ENCODE measurements at places on chromosomes 5 and 9.

- DNase-seq: no peak
Measured at GRCh38 chr9:77569335-77569734, 78.8 kb downstream of the GNA14 start.

DNA sequence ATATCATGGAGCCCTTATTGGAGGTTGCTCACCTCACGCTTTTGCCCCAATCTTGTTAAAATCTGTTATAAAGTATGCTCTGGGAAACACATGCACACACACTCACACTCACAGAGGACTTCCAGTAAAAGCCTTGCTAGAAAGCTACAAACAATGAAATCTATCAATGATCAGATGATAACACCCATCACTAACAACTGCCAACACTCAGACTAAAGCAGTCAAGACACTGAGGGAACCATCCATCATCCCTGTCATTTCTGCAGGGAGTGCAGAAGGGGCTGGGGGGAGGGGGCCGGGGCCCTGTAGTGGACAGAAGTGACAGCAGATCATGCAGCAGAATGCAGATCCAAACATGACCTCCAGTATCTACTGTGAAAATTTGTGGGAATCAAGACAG lies 179.1 kb downstream of the AOPEP start:
- DNase-seq: no peak

DNA sequence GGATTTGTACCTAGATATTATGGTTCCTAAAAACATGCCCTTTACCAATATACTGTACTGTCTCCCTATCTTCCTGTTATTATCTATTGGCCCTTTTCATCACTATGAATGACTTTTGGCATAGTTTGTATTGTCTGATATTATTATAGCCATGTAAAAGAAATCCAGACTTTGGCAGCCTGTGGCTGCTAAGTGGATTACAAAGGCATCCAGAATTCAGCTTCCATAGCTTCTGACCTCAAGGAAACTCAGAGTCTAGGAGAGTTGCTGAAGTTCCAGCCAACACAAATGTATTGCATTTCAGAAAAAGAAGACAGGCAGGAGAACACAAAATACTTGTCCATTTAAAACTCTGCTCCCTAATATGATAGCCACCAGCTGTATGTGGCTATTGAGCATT lies 319.2 kb upstream of the MPDZ start:
- no peak for DNase-seq

DNA sequence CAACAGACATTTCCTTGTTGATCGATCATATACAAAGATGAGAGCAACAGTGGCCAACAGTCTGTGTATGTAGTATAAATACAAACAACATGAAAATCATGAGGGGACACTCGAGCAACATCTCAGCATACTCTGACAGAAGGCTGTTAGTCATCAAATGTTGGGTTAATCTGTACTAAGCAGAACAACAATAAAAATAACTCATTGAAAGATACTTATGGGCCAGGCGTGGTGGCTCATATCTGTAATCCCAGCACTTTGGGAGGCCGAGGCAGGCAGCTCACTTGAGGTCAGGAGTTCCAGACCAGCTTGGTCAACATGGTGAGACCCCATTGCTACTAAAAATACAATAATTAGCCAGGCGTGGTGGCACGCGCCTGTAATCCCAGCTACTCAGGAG lies 67.3 kb downstream of the SCAI start:
- no peak for DNase-seq

DNA sequence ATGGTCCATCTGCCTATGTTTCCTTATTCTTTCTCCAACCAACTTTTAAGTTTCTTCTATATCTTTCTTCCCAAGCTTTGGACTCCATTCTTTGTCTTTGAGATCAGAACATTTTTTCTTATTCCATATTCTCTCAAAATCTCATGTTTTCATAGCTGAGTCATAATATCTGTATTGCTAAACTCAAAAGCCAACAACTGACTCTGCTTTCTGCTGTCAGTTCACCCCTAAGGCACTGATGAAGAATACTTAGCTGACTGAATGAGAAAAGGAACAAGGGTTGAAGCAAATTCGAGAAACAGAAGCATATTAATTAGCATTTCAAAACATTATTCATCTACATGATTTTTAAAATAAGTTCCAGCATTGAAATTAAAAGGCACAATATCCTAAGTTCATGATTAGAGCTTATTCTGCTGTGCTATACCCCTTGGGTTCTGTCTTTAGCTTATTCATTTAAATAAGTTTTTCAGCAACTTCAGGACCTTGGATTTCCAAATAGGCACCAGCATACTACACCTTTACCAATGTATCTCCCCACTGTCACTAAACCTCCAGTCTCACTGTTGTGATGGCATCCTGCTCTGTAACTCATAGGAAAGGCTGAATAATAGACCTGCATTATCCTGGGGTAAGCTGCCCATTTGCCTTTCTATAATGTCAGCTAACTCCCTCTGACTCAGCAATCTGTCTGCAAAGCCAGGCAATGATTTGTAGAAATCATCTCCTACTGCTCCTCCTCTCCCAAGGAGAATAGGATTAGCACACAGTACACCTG lies 49.9 kb upstream of the C5orf46 start:
- no peak for DNase-seq

- DNase-seq: peak; percentile 2
Measured at GRCh38 chr5:94908889-94909480, 290.5 kb downstream of the SLF1 start.

- no peak for DNase-seq
Measured at GRCh38 chr5:140399979-140400729, 1.5 kb upstream of the ANKHD1 start.

DNA sequence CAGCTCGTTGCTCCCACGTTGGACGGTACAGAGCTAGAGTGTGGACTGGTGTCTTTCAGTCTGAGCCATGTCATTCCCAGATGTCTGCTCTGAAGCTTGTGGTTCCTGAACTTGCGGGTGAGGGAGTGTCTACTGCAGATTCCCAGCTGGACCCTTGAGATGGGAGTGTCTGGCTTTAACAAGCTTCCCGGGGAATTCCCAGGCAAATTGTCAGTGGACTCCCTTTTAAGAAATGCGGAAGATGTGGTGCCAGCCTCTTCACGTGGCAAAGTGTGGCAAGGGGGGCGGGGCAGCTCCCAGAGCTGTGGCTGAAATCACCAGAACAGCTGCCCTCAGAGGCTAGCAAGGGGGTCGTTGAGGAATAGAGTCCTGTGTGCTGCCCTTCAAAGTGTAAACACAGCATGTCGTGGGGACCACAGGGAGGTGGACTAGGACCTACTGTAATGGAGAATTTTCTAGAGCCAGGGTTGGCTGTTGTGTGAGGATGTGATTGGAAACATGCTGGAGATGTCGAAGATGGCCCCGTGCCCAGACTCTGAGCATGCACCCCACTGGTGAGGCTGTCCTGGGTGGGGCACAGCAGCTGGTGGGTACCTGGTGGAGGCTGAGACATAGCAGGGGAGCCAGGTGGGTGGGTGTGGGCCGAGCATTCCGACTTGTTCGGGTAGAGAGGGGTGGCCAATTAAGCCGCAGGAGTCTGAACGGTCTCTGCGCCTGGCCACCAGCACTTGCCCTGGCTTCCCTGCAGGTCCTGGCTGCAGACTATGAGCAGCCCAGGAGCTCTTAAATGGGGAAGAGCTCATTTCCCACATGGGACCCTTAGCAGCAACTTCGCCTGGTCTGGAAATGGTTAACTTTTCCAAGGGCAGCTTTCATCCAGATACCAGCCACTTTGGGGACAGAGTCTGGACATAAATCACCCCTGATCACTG lies 37.4 kb downstream of the PRRX2 start:
- DNase-seq: no peak

- no peak for DNase-seq
Measured at GRCh38 chr9:116596646-116597045, 90.5 kb upstream of the TRIM32 start.

DNA sequence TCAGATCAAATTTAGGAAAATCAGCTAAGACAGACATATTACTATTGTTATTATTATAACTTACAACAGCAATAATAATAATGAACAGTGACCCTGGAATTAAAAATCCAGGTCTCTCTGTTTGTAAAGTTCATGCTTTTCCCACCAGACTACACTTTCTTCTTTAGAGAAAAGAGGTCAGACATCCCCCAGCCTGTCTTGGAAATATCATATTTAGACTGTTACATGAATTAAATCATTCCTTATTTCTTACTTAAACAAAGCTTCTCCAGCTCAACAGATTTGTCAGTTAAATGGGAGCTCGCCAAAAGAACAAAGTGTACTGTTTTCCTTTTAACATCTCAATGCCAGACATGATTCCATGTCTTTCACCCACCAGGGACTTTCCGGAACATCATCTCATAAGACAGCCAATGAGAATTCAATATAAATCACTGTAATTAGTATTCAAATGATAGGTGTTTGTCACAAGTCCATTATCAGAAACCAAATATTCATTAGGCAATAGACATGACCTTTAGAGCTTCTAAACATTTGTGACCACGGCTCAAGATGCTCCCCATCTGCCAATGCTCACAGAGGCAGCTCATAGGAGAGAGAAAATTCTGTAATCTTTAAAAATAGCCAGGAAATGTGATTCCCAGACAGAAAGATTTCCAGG lies 351.9 kb downstream of the ENC1 start:
- DNase-seq: no peak

GRCh38 chr5:115295777-115296123 lies 704 bp downstream of the CCDC112 start:
- DNase-seq: no peak

DNA sequence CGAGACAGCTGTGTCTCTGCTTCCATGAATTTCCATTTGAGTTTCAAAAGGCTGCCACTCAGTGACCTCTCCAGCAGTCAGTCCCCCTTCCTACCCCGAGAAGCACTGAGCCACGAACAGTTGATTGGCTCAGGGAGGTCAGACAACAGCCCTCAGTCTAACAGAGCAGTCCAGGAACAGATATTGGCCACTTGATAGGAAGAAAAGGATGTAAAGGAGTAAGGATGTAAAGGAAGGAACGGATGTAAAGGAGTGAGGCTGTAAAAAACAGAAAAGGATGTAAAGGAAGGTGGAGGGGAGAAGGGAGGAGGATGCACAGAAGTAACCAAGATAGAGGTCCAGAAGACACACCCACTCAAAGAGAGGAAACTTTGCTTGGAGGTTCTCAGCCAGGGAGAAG lies 3.2 kb upstream of the NR4A3 start:
- DNase-seq: no peak

DNA sequence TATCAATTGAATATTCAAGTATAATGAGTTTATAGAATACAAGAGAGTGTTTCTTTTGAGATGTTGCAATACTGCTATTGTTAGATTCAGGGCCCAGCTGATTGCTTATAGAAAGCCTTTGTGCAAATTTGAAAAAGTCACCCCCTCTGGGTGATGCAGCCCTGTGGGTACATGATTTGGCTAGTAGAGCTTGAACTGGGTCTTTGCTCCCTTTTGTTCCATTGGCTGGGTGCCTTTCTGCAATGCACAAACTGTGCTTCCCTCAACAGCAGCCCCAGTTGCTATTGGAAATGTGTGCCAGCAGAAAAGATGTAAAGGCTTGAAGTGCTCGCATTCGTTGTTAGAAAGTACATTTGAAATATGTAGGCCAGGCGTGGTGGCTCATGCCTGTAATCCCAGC lies 61.8 kb upstream of the CEMIP2 start:
- no peak for DNase-seq

- no peak for DNase-seq
Measured at GRCh38 chr9:13758936-13759335, 479.4 kb upstream of the MPDZ start.

GRCh38 chr5:155101697-155102096 lies 88.1 kb downstream of the KIF4B start:
- no peak for DNase-seq

GRCh38 chr9:68446836-68447235 lies 90.4 kb downstream of the PGM5 start:
- no peak for DNase-seq

- DNase-seq: no peak
Measured at GRCh38 chr5:42886635-42887034, 74.9 kb upstream of the SELENOP start.

DNA sequence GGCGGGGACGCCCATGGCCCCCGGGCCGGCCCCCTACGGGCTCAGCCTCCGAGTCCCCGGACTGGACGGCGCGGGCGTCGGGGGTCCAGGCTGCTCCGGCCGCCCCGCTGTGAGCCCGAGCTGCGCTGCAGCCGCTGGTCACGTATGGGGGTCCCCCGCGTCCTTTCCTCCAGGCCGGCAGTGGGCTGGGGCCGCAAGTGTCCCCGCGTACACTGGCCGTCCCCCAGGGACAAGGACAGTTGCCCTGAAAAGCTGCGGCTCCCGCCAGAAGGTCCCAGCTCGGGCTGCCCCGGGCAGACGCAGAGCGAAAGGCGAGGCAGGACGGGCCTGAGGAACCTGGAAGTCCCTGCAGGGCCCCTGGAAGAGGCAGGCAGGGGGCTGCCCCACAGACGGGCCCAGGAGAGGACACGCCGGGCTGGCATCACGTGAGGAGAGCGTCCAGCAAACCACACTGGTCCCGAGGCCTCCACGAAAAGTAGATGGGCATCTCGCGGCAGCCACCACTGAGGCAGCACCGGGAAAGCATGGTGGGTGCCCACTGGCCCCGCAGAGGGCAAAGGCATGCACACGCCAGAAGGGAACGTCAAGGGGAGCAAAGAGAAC lies 3.3 kb upstream of the NKD2 start:
- DNase-seq: no peak

- DNase-seq: no peak
Measured at GRCh38 chr9:18666348-18666747, 192.4 kb downstream of the ADAMTSL1 start.

GRCh38 chr5:125408448-125409233 lies 662.2 kb upstream of the ZNF608 start:
- DNase-seq: no peak

- DNase-seq: no peak
Measured at GRCh38 chr9:136314056-136314416, 10.1 kb upstream of the CCDC187 start.

DNA sequence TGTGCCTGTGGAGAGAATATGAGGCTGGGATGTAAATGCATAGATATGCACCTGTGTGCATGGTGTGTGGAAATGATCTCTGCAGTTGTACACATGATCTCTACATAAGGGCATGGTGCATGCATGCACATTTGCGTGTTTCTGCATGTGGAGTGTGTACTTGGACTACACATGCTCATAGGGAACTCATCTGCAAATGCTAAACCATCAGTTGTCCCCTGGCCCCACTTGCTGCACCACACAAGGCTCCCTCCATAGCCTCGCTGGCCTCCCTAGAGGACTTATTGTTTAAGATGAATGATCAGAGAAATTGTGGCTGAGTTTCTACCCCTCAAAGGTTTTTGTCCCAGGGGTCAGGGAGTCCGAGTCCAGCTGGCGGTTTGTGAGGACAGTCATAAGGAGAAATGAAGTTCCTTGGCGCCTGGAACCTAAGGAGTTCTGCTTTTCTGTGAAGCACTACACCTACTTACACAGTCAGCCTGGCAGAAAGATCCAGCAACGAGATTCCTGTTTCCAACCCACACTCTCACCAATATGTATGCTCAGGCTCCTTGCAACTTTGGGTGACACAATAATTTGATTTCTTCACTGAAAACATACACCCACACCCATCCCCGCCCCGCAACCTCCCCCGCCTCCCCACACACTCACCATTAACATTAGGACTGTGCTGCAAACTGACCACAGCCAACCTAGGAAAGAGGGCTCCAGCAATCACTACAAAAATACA lies 79.9 kb upstream of the CPEB4 start:
- no peak for DNase-seq

GRCh38 chr5:55578771-55579170 lies 44.0 kb upstream of the PLPP1 start:
- DNase-seq: no peak

- no peak for DNase-seq
Measured at GRCh38 chr5:8633259-8633658, 764.3 kb downstream of the MTRR start.
